ENCODE measurements at places on chromosomes 11 and 22.

DNA sequence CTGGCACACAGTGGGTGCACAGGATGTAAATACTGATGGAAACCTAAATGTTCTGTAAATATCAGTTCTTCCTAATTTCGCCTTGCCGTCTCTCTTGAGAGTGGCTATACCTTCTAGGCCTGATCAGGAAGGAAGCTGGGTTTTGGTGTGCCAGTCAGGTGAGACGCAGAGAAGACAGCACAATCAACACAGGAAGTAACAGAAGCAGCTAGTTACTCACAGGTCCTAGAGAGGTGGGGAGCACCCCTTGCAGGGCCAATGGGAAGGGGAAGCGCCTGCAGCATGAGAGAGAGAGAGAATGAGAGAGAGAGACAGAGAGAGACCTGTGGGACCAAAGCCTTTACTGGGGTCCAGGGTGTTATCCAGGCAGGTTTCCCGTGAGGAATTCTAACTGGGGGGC, 80.8 kb downstream of the FBLN1 start:
- no peak for DNase-seq

DNA sequence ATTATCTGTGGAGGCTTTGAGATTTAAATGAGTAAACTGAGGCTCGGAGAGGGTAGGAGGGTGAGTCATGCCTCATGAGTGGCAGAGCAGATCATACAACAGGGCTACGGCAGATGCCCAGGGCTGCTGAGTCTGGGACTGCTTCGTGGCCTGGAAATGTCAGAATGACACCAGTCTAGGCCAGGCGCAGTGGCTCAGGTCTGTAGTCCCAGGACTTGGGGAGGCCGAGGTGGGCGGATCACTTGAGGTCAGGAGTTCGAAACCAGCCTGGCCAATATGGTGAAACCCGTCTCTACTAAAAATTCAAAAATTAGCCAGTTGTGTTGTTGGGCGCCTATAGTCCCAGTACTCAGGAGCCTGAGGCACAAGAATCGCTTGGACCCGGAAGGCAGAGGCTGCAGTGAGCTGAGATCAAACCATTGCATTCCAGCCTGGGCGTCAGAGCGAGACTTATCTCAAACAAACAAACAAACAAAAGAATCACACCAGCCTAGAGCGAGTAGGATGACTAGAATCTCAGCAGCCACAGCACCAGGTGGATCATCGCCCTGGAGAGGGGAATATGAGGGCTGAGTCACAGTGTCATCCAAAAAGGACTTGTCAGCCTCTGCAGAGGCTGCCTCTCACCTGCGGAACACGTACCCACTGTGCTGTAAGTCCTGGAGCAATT, 48.6 kb upstream of the ADA2 start:
- no peak for DNase-seq

- DNase-seq, result no peak
Measured at GRCh38 chr11:58622344-58622743, at the start of gene CNTF. Gene CNTF (plus strand): TSS chr11:58622665. CDS start chr11:58622753, 88 bp downstream.

GRCh38 chr22:46056546-46057245, 79.7 kb upstream of the WNT7B start:
- no peak for DNase-seq

DNA sequence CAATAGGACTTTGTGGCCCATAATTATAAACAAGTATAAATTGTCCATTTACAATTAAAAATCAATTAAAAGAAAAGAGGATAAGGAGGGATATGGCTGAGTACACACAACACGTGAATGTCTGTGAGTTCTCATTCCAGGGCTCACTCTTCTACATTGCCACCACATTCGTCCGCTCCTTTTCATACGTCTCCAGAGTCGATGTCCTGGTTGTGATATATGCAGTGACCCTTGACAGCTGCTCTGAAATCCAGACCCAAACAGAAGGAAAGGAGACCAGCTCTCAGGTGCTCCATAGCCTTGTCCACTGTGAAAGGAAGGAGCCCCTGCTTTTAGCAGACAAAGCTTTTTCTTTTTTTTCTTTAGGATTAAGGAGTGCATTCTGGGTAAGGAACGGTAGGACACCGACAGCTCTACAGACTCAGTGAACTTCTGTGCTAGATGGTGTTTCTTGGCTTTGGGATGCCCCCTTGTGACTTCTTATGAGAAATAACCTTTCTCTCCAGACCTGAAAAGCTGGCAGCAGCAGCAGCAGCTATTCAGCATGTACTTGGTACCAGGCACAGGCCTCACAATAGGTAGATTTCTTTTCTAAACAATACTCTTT, 19.7 kb upstream of the DNAJB13 start:
- DNase-seq, result no peak

GRCh38 chr11:36744375-36745168, 146.5 kb upstream of the RAG2 start:
- peak; percentile 11 for DNase-seq

DNA sequence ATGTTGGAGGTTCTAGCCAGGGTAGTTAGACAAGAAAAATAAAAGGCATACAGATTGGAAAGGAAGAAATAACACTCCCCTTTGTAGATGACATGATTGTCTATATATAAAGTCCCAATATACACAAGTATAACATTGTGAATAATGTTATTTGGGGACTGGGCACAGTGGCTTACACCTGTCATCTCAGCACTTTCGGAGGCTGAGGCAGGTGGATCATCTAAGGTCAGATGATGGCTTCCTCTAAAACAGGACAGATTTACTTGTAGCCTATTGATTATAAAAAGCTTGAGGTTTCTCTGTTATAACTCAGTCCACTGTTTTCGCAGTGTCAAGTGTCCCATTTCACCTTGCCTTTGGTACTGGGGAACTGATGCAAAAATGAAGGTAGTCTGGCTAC, 19.6 kb downstream of the ATM start:
- DNase-seq, result no peak

DNA sequence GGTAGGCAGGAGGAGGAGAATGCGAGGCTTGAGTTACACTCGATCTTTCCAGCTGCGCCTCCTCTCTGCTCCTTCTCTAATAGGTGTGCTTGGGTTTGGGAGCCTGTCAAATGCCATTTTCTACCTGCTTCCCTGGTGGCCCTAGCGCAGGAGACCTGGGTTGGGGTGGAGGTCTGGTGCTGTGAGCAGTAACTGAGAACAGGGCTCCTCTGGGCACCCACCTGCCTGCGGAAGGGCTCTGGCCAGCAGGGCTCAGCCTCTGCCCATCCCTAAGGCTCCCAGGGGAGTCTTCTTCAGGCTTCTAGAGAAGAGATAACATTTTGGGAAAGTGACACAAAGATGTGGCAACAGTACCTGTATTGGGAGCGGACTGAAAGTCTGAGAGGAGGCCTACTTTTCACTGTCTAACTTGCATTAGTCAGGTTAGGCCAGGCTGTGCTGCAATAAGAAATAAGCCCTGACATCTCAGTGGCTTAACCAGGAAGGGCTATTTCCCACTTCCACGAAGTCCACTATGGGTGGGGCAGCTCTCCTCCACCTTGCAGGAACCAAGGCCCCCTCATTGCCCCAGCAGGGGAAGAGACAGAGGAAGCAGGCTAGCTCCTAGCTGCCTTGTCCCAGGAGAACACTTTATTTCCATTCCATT, 7.7 kb upstream of the LTO1 start:
- no peak for DNase-seq

DNA sequence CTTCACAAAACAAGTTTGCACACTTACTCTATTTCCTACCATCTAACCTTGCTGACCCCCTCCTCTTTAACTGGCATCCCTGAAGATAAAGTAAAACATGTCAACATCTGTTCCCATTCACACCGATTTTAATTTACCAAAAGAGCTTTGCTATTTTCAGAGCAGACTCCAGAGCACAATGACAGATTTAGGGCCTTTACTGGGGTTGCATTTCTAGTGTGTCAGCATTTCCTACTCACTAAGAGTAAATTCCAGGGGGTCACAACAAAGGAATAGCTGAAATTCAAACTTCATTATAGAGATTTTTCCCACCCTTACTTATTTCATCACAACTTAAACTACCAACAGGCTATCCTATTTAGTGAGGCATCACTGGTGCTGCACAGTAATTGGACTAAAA, 60.8 kb downstream of the SOX6 start:
- no peak for DNase-seq

DNA sequence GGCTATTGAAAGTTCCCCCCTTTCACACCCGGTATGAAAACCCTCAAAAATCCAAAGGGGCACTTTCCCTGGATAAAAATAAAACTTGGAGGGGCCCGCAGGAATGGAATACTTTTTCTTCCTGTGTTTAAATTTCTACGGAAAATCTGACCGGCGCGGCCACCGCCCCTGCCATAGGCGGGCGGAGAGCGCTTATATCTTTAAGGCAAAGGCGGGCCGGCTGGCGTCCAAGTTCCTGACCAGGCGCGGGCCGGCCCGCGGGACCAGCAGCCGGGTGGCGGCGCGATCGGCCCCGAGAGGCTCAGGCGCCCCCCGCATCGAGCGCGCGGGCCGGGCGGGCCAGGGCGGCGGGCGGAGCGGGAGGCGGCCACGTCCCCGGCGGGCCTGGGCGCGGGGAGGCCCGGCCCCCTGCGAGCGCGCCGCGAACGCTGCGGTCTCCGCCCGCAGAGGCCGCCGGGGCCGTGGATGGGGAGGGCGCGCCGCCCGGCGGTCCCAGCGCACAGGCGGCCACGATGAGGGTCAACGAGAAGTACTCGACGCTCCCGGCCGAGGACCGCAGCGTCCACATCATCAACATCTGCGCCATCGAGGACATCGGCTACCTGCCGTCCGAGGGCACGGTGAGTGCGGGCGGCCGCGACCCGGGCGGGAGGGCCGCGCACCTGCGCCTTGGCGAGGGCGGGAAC, at the start of gene ANO1:
Gene ANO1, plus strand, starts transcription at position 223 of the 686 bp plus-strand sequence. Its CDS starts 290 bp downstream, at position 513.
- DNase-seq, result no peak

DNA sequence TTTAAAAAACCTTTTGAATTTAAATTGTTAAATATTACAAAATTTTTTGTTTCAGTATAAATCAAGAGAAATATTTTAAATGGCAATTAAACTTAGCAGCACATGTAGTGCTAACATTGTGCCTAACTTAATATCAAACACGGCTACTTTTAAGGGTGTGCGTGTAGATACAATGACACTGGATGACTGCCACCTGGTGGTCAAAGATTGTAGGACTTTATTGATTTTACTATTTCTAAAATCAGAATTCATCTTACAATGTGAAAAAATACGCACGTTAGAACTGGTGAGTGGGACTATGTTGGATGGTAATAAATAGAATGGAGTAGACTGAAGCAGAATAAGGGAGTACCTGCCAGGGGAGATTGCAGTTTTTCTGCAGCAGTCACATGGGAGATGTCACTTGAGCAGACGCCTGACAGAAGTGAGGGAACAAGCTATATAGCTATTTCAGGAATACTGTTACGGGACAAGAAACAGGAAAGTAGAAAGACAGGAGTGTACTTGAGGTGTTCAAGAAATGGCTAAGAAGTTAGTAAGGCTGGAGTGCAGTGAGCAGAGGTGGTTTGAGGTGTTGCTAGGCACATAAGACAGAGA, 52.9 kb downstream of the UVRAG start:
- peak; percentile 12 for DNase-seq

- no peak for DNase-seq
Measured at GRCh38 chr22:30321461-30321860, 5.3 kb downstream of the TBC1D10A start.

- DNase-seq, result no peak
Measured at GRCh38 chr11:132648851-132649250, 883.5 kb downstream of the OPCML start.

DNA sequence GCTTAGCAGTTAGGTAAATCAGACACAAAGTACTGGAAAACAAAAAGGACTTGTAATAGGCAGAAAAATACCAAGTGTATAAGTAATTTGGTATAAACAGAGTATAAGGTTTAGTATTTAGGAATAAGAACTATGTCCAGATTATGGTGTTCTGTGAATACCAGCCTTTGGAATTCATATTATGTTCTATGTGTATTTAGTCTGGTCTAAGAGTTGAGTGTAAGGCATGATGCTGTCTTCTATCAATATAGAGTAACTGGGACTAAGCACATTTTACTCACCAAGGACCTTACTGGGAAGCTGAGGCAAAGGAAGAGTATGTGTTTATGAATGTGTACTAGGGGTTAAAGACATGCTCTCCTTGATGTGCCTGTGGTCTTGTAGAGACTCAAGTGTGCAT, 9.5 kb downstream of the SDHD start:
- DNase-seq, result no peak

GRCh38 chr22:21778705-21779363, 43.2 kb upstream of the YPEL1 start:
- no peak for DNase-seq

DNA sequence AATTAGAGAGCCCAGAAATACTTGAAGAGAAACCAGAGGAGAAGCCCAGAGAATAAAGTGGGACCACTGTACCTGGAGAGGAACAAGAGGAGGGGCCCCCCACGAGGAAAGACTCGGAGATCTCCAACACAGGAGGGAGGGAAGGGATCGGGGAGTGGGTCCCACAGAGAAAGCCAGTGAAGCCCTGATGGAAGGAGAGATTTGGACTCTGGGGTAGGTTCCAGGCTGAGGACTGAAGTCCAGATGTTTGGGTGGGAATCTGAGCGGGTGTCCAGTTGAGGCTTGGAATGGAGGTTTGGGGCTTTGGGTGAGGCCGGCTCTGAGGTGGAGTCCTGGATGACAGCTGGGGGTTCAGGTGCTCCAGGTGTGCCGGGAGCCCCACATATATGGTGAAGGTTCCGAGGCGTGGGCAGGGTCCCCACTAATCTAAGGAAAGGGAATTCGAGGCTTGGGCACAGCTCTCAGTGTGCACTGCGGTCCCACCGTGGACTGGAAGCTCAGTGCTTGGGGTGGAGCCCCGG, 32.6 kb downstream of the PDE2A start:
- DNase-seq, result no peak

- DNase-seq, result no peak
Measured at GRCh38 chr11:35192347-35192746, 53.4 kb downstream of the CD44 start.

DNA sequence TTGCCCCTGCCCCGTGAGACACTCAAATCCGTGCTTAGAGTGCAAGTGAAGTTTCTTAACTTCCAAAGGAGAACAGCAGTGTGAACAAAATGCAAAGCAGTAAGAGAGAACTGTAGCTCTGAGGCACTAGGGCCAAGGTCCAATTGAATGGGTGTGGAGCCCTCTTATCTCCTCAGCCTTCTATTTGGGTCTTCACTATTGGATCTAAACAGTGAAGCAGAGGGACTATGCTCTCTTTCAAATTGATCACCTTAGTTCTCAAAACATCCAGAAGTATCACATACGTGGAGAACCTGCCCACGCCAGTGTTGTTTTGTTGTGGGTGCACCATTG, 49.6 kb downstream of the C22orf31 start:
- no peak for DNase-seq

DNA sequence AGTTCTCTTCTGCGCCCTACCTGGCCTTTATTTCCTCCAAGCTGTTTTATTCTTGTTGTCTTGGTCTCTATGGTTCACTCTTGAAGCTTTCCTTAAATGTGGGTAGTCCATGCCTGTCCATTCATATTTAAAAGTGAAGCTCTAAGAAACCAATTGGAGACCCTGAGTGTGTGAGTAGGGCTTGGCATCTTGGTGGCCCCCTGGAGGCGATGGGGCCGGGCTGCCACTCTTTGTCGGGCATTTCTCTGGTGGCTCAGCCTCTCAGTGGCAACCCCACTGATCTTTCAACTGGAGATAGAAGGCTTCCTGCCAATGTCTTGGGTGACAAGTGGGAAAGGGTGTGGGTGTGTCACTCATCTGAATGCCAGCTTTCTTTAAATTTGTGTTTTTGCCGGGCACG, 9.1 kb downstream of the TRPT1 start:
- DNase-seq, result no peak

Measured in activated T-helper 1 cell treated with anti-CD3 and anti-CD28 coated beads, Interleukin-2, amount 50 U/mL, for 16 hours (primary cell).